Effector memory CD8-positive, alpha-beta T cell (primary cell): ENCODE measurements at places on chromosomes 7 and 10.

- no peak for DNase-seq
Measured at GRCh38 chr7:55104123-55104522, 85.3 kb downstream of the EGFR start.

- no peak for DNase-seq
Measured at GRCh38 chr10:105549731-105550130, 908.6 kb downstream of the SORCS3 start.

DNA sequence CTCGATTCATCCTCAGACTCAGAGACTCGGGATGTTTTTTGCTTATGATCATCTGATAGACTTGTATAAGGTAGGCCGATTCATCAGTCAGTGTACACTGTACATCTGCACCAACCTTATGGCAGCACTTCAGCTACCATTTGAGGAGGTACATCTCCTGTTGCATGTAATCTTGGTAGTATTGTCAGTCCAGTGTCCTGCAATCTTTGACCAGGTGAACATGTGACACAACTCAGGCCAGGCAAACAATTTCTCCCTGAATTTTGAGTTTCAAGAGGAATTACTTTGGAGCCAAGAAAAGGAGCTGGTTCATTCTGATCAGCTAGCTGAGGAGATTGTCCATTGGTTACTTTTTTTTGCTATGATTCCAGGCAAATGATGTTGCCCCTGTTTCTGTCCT lies 19.7 kb upstream of the WASL start:
- no peak for DNase-seq

DNA sequence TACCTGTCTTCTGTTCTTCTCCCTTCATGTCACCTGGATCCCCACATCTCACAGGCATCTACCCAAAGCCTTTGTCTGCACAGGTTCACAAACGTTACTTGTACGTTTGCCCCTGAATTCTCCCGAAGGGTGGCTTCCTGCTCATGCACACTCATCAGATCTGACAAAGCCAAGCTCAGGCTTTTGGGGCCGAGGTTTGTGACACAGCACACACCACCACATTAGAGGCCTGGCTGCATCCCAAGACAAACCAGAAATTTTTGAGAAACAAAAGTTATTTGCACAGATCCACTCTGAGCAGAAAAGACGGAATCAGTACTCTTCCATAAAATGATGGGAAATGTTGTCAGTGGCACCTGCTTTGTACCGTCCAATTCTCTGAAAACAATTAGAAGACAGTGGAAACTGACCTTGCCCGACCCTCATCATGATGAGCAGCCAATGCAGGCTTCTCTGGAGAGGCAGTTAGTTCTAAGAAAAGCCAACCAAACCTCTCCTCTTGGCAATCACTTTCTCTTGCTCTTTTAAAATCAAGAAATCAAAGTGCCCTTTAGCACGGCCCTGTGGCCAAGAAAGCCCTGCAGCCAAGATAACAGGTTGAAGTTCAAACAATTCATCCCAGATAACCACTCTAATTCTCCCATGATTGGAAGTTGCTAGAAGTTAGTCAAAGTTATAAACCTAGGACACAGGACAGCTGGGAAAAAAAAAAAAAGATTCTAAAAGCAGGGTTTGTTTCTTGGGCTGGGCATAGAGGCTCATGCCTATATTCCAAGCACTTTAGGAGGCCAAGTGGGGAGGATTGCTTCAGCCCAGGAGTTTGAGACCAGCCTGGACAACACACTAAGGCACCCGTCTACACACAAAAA lies 13.6 kb upstream of the SVIL start:
- no peak for DNase-seq

DNA sequence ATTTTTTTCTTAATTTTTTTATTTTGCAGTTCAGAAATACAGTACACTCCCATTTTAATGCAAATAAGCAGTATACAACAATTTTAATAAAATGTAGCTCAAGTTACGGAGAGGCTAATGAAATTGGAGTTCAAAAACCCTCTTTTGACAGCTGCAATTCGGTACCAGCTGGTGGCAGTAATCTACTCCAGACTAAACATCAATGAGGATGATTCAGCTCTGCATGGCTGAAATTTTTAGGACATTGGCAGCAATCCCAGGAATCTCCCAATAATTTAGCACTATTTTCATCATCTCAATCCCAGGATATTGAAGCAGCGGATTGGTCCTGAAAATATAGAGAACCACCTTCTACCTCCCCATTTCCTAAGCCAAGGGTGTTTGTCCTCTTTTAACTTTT lies 278.8 kb downstream of the CACNA2D1 start:
- no peak for DNase-seq
